ENCODE measurements at places on chromosomes 7 and 10.

DNA sequence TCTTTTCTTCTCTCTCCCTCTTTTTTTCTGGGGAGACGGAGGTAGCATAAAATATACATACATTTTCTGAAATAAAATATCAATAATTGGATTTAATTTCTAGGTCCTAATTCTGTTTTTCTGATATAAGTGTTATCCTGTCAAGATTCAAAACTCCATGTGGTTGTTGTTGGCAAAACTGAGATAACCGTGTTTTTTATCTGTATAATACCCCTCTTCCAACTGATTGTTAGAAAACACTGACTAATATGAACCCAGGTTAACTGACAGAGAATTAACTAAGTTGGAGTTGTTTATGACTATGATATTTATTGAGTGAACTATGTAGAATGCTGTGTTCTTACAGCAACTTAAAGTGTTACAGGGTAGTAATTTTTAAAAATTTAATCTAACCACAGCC lies 236.5 kb upstream of the KAT6B start:
- no peak for DNase-seq

- DNase-seq, result no peak
Observed at GRCh38 chr7:143953421-143953820, 1.2 kb upstream of the OR2F1 start.

DNA sequence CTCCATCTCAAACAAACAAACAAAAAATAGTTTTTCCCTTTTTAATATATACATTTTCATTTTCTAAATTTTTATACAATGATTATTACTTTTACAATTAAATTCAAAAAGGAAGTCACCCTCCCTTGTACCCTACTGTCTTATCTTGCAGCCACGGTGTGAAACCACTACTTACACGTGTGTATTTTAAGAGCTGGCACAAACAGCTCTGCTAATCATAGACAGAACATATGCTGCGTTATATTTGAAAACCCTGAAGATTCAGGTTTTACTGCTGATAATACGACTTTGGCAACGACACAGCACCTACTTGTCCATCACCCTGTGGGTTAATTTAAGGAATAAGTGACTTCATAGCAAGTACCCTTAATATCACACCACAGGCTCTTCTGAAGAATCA lies 991 bp downstream of the ANKRD61 start:
- DNase-seq, result no peak

GRCh38 chr10:102010961-102011360 lies 45.0 kb downstream of the ARMH3 start:
- DNase-seq, result no peak

- DNase-seq, result no peak
Observed at GRCh38 chr7:151793531-151793951, 83.4 kb downstream of the PRKAG2 start.

- no peak for DNase-seq
Observed at GRCh38 chr10:30282221-30282620, 66.9 kb downstream of the MTPAP start.

DNA sequence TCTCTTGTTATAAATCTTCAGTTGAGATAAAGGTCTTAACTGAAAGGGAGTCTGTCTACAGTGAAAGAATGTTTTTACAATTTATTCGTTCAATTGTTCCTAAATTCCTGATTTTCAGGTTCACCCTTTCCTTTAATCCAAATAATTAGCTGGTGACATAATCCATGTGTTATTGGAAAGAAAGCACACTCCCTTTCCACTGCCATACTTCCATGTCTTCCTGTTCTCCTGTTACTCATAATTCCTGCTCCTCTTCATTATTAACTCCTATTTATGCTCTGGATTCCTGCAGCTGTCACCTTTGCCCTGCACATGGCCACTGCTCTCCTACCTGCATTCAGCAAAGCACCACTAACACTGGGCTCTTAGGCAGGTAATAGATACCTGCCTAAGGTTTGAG lies 40.0 kb upstream of the FAM3C start:
- DNase-seq, result no peak

GRCh38 chr10:124735491-124736286 lies 8.5 kb downstream of the FAM53B start:
- DNase-seq, result no peak

GRCh38 chr7:32937344-32938174 lies 19.7 kb upstream of the FKBP9 start:
- DNase-seq, result peak; percentile 16

DNA sequence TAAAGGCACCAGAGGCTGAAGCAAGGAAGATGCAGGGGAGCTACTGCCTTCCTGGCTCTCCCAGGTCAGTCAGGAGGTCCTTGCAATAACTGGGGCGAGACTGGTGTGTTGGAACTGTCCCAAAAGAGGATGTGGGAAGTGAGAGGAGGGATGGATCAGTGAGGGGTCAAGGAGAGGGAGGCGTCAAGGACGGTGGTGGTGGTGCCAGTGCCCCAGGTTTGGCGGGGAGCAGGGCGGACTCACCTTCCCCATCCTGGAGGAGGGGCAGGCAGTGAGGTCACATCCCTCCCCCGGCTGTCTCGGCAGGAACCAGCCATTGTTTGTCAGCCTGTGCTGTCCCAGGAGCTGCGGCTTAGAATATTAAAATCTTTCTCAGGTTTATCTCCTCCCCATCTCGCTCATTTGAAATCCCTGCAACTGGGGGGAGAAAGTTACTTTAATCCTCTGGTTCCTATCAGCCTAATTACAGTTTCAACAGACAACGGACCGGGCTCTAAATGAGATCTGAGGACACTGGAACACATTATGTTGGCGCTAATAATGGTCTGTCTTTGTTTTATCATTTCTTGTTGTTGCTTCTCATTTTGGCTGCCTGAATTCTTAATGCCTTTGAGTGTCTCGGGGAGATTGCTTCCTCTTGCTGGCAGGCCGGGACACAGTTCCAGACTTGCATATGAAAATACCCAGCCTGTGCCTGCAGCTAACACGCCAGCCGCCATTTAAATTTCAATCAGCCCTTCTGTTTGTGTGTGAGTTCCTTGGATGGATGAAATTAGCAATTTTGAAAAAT lies 387.5 kb downstream of the RPS24 start:
- DNase-seq, result no peak

DNA sequence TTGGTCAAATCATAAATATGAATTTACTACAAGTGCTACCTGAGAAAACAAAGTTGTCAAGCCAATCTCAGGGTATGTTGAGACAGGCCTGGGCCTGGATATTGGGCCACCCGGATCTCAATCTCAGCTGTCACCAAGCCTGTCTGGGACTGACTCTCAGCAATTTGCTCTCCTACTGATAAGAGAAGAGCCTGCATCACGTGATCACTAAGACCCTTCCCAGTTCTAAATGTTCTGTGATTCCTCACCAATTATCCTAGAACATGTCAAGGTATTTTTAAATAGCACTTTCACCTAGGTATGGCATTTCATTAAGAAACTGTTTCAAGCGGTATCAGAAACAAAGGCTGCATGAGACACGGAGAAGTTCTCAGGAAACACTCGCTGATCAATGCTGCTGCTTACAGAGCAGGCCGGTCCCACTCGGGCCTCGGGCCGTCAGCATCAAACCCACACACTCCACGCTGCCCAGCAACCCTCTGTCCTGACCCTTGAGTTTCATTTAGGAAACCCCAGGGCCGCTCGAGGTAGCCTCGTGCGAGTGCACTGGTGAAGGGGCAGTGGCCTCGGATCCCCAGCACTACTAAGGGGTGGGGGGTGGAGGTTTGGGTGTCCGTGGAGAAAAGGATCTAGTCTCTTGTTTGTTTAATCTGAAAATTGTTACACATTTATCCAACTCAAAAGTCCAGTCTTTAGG lies 4.1 kb downstream of the KLF6 start:
- DNase-seq, result no peak

- DNase-seq, result no peak
Observed at GRCh38 chr7:143361552-143362130, 872 bp downstream of the FAM131B start.

- peak; percentile 19 for DNase-seq
Observed at GRCh38 chr10:59905731-59906416, 482 bp downstream of the CCDC6 start.

DNA sequence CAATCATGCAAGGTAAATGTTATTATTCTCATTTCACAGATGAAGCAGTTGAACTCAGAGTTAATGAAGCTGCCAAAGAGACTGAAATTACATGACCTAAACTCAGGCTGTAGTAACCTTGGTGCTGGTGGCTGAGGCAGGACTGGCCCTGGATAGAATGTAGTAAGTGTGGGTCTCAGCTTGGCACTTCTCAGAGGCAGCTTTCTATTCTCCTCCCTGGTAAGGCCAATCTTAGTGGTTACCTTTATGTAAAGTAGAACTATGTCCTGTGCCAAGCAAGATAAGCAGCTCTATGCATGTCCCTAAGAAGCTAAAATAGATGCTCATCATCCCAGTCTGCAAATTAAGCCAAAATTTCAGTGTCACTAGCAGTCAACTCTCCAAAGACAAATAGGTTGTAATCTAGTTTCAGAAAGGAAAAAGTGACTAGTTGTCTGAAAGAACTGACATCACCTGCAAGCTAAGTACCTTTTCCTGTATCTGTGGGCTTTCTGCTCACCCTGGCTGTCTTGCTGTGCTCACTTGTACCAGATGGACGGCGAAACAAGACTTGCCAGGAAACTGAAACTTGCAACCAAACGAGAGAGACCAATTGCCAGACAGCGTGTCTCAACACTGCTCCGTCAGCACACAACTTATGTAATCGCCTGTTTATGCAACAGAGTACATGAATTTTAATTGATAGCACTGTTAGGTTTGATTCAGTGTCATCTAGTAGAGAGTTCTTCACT lies 43.7 kb downstream of the CH25H start:
- peak; percentile 41 for DNase-seq

DNA sequence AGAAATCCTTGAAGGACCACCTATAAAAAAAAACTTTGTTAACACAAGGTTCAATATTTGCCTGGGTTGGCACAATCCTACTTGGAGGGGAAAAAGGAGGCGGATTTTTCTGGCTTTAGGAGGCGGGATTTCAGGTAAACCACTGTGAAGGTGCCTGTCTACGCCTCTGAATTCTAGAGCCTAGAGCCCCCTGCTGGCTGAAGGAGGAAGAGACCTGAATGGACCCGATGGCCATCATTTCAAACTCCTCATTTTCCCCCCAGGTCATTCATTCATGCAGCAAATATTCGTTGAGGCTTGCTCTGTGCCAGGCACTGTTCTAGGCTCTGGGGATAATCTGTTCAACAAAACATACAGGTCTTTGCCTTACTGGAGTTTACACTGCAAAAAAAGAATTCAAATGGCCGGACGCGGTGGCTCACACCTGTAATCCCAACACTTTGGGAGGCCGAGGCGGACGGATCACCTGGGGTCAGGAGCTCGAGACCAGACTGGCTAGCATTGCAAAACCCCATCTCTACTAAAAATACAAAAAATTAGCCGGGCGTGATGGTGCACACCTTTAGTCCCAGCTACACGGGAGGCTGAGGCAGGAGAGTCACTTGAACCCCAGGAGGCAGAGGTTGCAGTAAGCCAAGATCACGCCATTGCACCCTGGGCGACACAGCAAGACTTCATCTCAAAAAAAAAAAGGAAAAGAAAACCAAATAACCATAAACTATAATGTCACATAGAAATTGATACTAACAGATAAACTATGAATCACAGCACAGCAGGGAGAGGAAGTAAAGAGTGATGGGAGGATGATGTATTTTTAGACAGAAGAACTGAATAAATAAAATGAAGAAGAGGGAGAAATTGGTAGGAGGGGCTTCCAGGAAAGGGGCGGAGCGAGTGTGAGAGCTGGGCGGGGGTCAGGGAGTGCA lies 90.1 kb upstream of the NFE2L3 start:
- DNase-seq, result peak; percentile 84

DNA sequence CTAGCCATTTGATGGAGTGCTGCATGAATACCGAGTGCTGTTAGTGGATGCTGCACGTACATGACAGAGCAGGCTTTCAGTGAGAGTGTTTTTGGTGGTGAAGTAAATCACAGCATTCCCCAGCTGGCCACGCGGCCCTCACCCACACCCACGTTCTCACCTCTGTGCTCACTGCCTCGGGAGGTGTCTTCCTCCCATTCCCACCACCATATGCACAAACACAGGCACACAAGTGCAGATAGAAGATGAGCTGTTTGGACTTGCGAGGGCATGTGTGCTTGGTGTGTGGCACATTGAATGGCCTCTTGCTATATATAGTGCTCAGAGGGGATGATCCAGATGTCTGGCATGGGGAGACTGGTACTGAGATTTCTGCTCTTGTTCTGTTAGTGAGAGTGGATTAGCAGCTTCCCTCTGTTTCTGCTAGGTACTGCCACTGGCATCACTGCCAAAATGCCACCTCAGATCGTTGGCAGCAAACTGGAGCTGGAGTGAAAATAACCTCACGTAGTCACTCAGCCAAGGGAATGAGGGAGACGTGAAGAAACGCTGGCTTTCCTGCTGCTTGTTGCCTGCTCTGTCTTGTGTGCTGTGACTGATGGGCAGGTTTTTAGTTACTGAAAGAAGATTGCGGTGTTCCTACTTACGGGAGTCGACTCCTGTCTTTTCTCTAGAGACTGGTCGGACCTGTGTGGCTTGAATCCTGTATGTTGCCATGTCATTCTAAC lies 19.1 kb downstream of the DNAJB6 start:
- DNase-seq, result no peak

DNA sequence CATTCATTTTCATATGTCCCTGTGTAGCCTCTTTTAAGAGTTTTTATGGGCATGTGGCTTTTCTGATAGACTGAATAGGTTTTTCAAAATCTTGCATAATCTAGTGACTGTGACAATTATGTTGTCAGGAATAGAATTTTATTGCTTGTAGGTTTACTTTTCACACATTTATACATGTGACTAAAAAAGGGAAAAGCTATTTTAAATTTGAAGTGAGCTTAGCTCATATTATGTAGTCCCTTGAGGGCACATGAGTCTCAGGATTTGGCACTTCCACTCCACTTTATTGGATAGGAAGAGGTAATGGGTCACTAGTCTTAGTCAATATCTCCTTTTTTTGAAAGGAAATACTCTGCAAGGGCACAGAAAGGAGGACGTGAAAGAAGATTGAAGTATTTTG lies 247.3 kb downstream of the SUGCT start:
- no peak for DNase-seq

DNA sequence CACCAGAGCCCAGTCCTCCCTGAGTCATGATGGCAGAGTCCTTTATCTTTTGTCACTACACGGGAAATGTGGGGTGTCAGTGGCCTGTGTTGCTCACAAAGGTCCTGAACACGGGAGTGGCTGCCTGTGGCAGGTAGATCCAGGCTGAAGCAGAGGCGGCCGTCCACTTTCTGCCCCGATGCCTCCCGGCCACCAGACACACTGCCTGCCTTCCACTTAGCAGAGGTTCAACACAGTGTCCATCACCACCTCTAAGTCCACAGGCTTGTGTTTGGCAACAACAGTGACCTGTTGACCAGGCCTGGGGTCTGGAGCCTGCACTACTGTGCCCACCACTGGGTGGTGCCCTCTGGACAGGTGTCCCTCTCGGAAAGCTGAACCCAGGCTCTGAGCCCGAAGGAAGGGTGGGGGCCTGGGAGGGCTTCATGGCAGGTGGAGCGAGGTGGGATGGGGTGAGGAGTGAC lies 49.9 kb upstream of the CAMK2B start:
- DNase-seq, result no peak
